ENCODE measurements at places on chromosomes 16 and 17. TPM values are rescaled to one million over a fixed set of nuclear protein-coding genes. Genes with fewer than 3 reads are reported as not detected.
A peak's percentile ranks its signal among the peaks of the same experiment; 100 is the strongest.

DNA sequence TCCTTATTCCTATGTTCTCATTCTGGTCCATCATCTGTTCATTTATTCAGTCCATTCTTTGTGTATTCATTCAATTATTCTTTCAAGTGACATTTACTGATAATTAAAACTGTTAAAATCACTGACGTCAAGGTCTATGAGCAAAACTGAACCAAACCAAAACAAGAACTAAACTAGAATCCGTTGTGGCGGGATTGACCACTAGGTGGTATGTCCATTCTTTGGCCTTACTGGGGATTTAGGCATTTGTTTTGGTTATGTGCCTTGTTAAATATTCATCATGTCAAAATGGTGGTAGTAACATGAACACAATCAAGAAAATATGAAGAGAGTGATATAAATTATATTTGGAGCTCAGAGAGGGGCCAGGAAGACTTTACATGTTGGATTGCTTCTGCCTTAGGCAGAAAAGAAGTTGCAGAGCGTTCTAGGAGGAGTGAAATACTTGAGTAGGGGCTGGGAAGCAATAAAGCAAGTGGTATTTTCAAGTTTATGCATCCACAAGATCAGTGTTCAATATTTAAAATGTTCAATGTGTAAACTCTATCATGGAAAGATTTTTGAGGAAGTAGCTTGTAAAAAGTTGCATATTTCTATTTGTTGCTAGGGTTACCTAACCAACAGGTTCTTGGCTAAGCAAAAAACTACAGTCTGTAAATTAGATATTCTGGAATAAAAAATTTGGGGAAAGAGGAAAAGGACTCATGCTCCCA is 129.0 kb downstream of the CDH13 start:
- DNase-seq = no peak
- no peaks in the 10 kb centered on the region for H3K36me3 ChIP-seq
- no peak overlapping the region for H3K4me3 ChIP-seq
- no peak overlapping the region for H3K27ac ChIP-seq
- H3K4me1 ChIP-seq = peaks cover 8% of the 10 kb centered on the region

GRCh38 chr16:70573451-70574121 is 50.0 kb downstream of the SF3B3 start:
- H3K36me3 ChIP-seq = peaks cover 45% of the 10 kb centered on the region
- H3K4me1 ChIP-seq = peaks cover 40% of the 10 kb centered on the region
- no peaks in the 10 kb centered on the region for H3K27me3 ChIP-seq

Gene CLDN7
- 1.4 TPM for total RNA-seq

Gene KRTAP4-3
- not detected for total RNA-seq

Gene CHST5
- not detected for total RNA-seq

DNA sequence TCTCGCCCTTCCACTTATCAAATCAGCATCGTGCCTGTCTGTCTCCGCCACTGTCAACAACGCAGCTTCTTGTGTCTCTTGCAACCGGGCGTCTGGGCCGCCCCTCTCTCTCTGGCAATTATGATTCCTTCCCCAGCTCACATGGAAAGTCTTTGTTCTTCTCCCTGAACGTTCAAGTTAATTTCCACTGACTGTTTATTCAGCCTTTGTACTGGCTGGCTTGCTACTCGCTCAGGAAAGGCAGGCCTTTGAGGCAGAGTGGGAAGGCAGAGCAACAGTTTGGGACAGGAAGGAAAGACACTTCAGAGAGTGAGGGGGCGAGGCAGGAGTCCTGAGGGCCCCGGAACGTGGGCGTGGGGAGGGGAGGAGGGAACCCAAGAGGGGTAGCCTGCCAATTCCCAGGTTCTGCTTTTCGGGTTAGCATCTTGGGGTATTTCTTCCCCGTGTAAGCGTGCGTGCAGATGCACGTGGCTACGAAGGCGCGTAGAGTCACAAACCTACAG is 50.8 kb downstream of the AKAP1 start:
- no peak for DNase-seq
- H3K4me3 ChIP-seq = no peak overlapping the region
- H3K36me3 ChIP-seq = no peaks in the 10 kb centered on the region
- H3K27ac ChIP-seq = no peak overlapping the region

DNA sequence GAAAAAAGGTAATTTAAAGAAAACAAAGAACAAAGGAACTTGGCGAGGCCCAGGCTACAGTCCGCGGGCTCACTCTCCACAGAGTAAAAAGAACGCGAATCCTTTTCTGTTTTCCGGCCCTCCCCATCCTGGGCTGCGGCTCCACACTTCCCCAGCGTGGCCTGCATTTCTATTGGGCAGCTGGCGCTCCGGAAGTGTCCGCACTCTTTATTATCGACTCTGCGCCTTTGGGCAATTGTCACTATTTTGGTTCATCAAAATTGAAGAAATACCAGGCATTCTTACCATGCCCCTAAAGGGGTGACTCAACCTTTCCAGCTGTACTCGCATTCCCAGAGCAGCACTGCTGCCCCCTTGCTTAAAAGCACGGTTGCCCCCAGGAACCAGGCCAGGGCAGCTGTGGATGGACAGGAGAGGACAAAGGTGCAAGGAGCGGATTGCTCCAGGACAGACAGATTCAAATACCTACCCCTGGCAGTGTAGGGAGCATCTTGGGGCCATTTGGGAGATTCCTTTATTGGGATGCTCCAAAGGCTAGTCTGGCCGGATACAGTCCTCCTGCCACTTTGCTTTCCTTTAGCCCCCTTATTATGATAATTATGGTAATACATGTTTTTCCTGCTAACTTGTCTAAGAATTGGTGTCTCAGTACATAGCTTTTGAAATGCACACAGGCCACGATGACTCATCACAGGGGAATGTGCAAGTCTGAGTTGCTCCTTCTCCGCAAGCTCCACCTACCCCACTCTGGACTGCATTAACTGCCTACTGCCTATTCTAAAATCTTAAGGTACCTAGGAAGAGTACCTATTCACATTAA is 985 bp upstream of the SLFN12 start:
- peaks cover 1% of the 10 kb centered on the region for H3K4me1 ChIP-seq
- DNase-seq = peak; percentile 100
- H3K4me3 ChIP-seq = peak overlapping the region; percentile 59
- no peaks in the 10 kb centered on the region for H3K27me3 ChIP-seq
- H3K27ac ChIP-seq = peak overlapping the region; percentile 92
- H3K36me3 ChIP-seq = no peaks in the 10 kb centered on the region

- H3K36me3 ChIP-seq = peaks cover 89% of the 10 kb centered on the region
- peak; percentile 61 for DNase-seq
- no peak overlapping the region for H3K27ac ChIP-seq
- no peaks in the 10 kb centered on the region for H3K27me3 ChIP-seq
- H3K4me1 ChIP-seq = peaks cover 7% of the 10 kb centered on the region
These were observed 134.2 kb downstream of the ABCC1 start for GRCh38 chr16:16083421-16084156.

Gene ACE
- total RNA-seq = 1.4 TPM

Gene KRT15
- total RNA-seq = 3.6 TPM

- H3K36me3 ChIP-seq = no peaks in the 10 kb centered on the region
- no peak for DNase-seq
- H3K27me3 ChIP-seq = no peaks in the 10 kb centered on the region
- no peaks in the 10 kb centered on the region for H3K4me1 ChIP-seq
These were observed 62.4 kb downstream of the CCDC182 start for GRCh38 chr17:57682701-57683100.

Gene PLA2G10
- total RNA-seq = not detected

DNA sequence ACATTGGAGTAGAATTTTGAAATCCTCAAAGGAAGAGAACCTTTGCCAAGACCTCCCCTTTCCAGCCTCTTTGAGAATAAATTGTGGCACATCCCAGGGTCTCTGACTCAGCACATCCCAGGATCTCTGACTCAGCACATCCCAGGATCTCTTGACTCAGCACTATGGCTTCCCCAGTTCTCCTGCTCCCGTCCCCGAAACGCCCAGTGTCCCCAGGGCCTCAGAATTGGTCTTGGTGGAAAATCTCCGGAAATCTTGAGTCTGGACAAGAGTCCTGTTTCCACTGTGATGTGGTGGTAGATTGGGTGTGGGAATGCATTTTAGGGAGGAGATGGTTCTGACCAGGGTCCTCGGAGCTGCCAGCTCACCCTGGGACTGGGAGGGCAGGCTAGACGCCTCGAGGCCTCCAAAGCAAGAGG is 19.2 kb downstream of the PLXDC1 start:
- no peaks in the 10 kb centered on the region for H3K27me3 ChIP-seq
- H3K4me1 ChIP-seq = peaks cover 11% of the 10 kb centered on the region
- no peak overlapping the region for H3K27ac ChIP-seq
- no peaks in the 10 kb centered on the region for H3K36me3 ChIP-seq

GRCh38 chr16:6018848-6019489 is 921.4 kb upstream of the EEF2KMT start:
- no peaks in the 10 kb centered on the region for H3K27me3 ChIP-seq
- no peaks in the 10 kb centered on the region for H3K4me1 ChIP-seq
- H3K27ac ChIP-seq = no peak overlapping the region
- DNase-seq = no peak

DNA sequence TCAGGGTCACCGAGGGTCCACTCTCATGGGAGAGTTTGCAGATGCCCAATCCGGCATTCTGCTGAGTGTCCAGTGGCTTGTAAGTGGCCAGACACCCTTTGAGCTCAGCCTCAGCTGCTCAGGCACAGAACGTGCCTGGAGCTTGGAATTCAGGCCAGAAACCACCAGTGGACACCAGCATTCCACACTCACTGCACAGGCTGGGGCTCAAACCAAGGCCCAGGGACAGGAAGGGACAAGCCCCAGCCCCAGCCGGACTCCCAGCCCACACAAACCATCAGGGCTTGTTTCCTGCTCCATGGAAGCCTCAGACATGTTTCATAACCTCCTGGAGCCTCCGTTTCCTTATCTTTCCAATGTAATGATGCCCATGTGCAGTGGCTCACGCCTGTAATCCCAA is 5.0 kb upstream of the NPRL3 start:
- no peak overlapping the region for H3K27ac ChIP-seq
- H3K27me3 ChIP-seq = no peaks in the 10 kb centered on the region
- no peak for DNase-seq
- H3K4me1 ChIP-seq = no peaks in the 10 kb centered on the region
- no peak overlapping the region for H3K4me3 ChIP-seq
